Activated T-cell treated with anti-CD3 and anti-CD28 coated beads for 48 hours (primary cell): ENCODE measurements at places on chromosomes 11 and 22.
A peak's percentile ranks its signal among the peaks of the same experiment; 100 is the strongest.

DNA sequence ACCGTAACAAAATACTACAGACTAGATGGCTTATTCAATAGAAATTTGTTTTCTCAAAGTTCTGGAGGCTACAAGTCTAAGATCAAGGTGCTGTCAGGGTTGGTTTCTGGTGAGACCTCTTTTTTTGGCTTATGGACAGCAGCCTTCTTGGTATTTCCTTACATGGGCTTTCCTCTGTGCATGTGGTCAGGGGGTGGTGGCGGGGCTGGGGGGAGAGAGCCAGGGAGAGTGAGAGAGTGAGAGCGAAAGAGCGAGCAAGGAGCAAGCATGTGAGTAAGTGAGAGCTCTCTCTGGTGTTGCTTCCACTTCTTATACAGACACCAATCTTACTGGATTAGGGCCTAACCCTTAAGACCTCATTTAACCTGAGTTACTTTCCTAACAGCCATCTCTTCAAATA lies 181.5 kb downstream of the TMEM135 start:
- DNase-seq, result no peak

DNA sequence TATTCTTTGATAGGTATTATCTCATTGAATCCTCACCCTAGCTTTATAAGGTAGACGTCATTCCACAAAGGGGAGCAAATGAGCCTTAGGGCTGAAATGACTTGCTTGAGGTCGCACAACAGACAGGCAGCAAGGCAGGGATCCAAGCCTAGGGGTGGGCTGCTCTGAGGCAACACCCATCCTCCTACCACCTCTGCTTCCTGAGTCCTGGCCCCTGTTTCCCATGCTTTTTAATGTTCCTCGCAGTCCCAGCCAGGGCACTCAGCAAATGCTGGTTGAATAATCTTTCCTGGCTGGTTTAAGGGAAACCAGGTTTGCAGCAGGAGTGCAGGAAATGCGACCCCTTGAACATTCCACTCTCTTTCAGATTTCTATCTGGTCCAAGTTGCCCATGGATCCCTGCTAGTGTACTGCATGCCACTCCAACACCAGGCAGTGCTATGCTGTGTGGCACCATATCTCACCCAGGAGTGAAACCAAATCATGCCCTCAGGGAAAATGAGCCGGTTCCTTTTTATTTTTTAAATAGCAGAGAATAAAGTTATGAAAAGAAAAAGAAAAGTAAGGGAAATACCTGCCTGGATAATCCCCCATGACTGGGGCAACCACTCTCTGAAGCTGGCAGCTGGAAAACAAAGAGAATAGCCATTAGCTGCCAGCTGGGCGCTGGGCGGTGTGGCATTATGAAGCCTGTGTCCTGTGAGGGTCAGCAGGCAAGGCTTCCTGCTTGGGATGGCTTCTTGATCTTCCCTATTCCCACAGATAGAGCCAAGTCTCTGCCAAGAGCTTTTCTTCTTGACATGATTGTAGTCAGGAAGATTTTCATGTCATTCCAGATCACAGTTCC lies 21.8 kb downstream of the MICAL2 start:
- no peak for DNase-seq

- no peak for DNase-seq
Measured at GRCh38 chr11:80986421-80987074, 1545.7 kb upstream of the TENM4 start.

- DNase-seq, result no peak
Measured at GRCh38 chr11:58898106-58898505, 41.2 kb upstream of the GLYATL1 start.

GRCh38 chr11:69390561-69390960 lies 90.9 kb upstream of the LINC01488 start:
- DNase-seq, result no peak

DNA sequence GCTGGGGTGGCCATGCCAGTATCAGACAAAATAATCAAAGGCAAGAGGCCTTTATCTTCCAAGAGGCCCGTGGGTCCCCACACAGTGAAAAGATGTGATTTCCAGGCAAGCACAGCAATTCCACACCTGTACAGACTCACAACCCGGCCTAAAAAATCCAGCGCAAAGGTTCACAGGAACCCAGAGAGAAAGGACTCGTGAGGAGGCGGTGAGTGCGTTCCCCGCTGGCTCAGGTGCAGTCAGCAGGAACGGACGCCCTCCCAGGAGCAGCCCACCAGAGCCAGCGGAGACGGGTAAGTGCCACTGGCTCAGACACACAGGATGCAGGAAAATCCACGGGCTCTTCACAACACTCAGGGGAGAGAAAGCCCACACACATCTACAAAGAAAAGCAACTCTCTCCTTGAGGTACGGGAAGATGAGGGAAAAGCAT lies 4.4 kb downstream of the TOLLIP start:
- DNase-seq, result no peak

GRCh38 chr22:36467042-36467810 lies 14.2 kb downstream of the TXN2 start:
- DNase-seq, result no peak

DNA sequence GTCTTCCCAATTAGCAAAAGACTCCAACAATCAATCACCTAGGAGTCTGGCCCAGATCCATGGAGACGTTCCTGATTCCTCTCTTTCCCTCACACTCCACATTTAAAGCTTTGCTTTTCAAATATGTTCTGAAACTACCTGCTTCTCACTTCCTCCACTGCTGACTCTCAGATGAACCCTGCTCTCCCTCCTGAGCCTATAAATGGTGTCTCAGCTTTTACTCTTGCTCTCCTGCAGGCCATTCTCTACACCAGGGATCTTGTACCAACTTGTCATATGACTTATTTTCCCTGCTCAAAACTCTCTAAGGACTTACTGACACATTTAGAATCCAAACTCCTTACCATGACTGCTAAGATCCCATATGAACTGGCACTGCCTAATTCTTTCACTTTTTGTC lies 138.4 kb upstream of the DDI1 start:
- DNase-seq, result no peak

DNA sequence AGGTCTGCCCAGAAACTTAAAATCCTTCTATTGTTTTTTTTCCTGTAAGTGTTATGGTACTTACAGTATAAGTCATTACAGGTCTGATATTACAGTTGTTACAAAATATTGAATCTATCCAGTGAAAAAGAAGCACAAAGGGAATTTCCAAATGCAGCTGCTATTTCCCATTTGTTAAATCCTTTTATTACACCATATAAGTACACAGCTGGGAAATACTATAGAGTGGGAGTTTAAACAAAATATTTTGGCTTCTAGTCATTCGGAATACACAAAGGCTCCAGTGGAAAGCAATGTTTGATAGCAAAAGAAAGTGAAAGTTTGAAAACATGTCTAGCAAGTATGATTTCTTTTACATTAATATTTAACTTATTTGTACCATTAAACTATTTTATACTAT lies 18.0 kb downstream of the SOX6 start:
- DNase-seq, result no peak

- DNase-seq, result no peak
Measured at GRCh38 chr22:44209343-44209742, 28.6 kb downstream of the PARVG start.

- DNase-seq, result no peak
Measured at GRCh38 chr22:38782402-38783094, 11.4 kb downstream of the DNAL4 start.

- DNase-seq, result no peak
Measured at GRCh38 chr22:21047730-21048129, 2.0 kb downstream of the LRRC74B start.

DNA sequence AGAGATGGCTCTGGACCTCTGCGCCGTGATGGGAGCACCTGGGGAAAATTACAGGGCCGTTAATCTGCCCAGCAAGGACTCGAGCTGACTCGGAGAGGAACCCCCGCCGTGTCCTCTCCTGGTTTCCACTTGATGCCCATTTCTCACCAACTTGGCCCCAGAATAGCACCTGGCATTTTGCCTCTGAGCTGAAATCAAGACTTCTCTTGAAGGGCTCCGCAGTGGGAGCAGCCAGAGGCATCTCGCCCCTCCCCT lies 19.0 kb upstream of the CABP7 start:
- no peak for DNase-seq

DNA sequence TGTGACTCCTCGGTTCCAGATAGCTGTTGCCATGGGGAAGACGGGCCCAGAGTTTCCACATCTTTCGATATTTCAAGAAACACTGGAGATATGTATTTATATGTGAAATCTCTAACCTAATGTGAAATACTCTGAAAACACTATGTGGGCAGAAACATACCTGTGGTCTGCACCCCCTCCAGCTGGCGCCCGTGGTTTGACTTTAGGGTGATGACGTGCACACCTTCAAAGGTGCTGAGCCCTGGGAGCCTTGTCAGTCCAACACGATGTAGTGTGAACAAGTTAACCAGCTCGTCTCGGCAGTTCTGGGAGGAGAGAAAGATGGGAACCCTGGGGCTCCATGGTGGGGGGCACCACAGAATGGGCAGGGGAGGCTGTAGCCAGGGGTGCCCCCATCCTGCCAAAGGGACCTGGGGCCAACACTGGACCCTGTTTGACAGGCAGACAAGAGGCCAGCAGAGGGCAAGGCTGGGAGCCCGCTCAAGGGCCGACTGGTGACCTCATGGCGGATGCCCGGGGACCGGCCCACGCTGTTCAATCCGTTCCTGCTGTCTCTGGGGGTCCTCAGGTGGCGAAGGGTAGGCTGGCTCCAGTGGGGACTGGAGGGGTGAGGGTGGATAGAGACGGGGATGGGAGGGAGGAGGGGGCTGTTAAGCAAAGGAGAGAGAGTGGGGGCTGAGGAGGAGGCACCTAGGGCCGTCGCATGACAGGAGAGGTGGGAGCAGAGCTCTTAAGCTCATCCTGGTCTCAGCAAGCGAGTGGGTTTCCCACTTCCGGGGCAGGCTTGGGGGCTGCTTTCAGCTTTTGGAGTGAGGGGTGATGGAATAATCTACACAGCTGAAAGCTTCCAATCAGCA lies 43.8 kb downstream of the TRIOBP start:
- no peak for DNase-seq

- no peak for DNase-seq
Measured at GRCh38 chr11:116439361-116439677, 333.5 kb downstream of the BUD13 start.

- no peak for DNase-seq
Measured at GRCh38 chr11:35031867-35032266, 107.1 kb upstream of the CD44 start.

DNA sequence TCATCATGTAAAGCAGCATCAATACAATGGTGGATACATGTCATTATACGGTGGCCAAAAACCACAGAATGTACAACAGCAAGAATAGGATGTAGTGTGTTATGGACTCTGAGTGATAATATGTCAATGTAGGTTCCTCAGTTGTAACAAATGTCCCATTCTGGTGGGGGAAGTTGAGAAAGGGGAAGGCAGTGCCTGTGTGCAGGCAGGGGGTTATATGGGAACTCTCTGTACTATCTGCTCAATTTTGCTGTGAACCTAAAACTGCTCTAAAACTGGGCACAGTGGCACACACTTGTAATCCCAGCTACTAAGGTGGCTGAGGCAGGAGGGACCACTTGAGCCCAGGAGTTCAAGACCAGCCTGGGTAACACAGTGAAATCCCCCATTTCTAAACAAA lies 5.9 kb downstream of the CHKA start:
- DNase-seq, result no peak

DNA sequence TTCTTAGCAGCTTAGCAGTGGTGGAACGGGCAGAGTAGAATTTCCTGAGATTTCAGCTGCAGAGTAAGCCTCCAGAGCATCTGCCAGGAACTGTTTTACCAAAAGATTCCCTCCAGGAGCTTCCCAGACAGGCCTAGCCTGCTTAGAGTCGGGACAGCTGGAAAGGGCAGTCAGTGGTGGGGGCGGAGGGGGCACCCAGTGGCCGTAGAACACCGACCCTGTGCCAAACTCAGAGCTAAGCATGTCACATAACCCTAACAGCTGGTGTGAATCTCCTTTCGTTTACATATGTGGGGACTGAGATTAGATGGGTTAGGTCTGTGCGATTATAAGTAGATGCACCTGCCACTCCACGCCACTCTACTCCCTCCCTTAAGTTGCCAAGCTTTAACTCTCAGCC lies 80.0 kb upstream of the CRTAM start:
- no peak for DNase-seq

GRCh38 chr11:8384199-8384821 lies 120.6 kb upstream of the LMO1 start:
- no peak for DNase-seq

- no peak for DNase-seq
Measured at GRCh38 chr11:102177126-102177525, 66.9 kb downstream of the YAP1 start.

GRCh38 chr11:45754741-45755140 lies 50.2 kb upstream of the SLC35C1 start:
- DNase-seq, result no peak

DNA sequence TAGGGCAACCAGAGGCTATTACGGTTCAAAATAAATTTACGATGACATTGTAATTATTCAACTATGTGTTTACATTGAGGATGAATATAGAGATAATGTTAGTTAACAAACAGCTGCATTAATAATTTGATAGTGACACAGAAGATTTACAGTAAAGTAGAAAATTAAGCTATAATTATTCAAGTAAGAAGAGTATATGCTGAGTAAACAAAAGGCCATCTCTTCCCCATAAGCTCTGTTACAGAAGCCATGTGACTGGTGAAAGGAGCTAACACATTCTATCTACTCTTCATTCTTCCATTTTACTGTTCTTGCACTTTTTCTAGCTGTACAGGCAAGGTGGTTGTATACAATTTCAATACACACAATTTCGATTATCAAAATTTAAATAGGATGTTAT lies 54.2 kb downstream of the IMMP1L start:
- no peak for DNase-seq

GRCh38 chr11:117950301-117950700 lies 21.1 kb upstream of the TMPRSS13 start:
- no peak for DNase-seq

DNA sequence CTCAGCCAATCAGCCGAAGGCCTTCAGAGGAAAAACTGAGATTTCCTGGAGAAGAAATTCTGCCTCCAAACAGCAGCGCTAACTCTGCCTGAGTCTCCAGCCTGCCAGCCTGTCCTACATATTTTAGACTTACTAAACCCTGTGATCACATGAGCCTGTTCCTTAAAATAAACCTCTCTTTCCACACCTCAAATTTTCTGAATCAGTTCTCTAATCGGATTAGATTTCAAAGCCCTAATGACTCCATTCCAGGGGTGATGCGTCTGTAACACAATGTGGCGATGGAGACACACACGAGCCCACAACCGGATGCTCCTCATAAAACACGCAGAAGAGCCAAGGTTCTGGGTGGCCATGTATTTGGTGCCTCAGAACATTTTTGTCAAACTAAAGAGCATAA lies 1371.2 kb downstream of the BRD1 start:
- no peak for DNase-seq

- DNase-seq, result no peak
Measured at GRCh38 chr22:27439131-27439530, 362.4 kb downstream of the MN1 start.

- DNase-seq, result peak; percentile 13
Measured at GRCh38 chr11:107591378-107592230, 657 bp downstream of the ELMOD1 start.

GRCh38 chr11:70226967-70227366 lies 23.9 kb downstream of the FADD start:
- DNase-seq, result no peak

GRCh38 chr11:109865548-109866186 lies 227.5 kb upstream of the ZC3H12C start:
- no peak for DNase-seq

GRCh38 chr22:27228771-27229170 lies 571.4 kb downstream of the MIAT start:
- DNase-seq, result no peak
